ENCODE measurements at places on chromosomes 2 and 18.

GRCh38 chr2:127320586-127321275 lies 26.8 kb upstream of the ERCC3 start:
- DNase-seq = no peak

GRCh38 chr2:65075605-65076344 lies 19.6 kb downstream of the CEP68 start:
- DNase-seq = no peak

DNA sequence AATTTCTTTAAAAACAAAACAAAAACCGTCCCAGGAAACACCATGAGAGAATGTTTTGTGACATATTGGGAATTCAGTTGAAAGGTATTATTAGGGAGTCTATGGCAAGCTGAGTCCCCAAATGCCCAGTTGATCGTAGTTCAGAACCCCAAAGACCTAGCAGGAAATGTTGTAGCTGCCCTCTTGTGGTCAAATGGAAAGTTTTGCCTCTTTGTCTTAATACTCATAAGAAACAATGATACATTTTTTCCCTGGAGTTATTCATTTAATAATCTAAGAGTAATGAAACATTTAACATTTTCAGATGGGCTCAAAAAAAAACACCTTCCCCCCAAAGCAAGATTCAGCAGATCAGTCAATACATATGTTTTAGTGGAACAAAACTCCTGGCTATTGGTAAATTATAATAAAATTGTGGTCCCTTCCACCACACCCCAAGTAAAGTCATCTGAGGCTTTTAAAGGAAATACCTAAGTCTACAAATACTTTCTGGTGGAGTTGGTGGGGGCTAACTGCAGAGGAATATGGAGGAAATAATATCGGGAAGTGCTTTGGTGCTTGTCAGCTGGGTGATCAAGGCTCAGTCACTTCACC lies 37.8 kb upstream of the EFEMP1 start:
- DNase-seq = no peak

DNA sequence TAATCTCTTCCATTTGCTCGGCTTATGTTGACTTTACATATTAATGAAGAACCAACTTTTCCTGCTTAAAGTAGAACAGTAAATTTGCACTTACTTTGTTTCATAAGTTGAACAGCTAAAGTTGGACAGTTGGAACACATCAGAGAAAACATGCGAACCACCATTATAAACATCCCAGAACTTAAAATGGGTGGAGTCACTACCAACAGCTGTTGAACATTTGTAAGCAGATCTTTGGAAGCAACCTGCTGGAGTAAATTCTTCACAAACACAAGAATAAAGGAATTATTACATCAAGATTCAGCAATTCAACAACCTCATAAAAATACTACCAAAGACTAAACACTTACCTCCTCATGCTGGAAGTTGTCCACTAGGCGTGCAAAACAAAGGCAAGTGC lies 96.4 kb upstream of the DNER start:
- DNase-seq = no peak

GRCh38 chr2:16671760-16672159 lies 6.1 kb upstream of the CYRIA start:
- DNase-seq = no peak

GRCh38 chr2:235191978-235192377 lies 240.2 kb downstream of the SH3BP4 start:
- no peak for DNase-seq

DNA sequence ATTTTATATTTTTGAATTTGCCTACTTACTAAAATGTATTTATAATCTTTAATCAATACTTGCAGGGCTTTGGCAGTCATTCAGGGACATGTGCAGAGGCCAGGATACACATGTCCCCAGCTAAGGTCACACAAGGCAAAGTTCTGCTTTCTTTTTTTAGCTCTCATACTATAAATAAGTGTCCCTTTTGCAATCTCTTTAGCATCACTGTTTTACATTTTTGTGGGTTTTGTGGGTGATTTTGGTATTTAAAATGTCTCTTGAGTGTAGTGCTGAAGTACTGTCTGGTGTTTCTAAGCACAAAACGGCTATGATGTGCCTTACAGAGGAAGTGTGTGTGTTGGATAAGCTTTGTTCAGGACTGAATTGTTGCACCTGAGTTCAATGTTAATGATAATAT lies 309.0 kb upstream of the GULP1 start:
- DNase-seq = no peak

GRCh38 chr2:106839849-106840595 lies 45.9 kb downstream of the ST6GAL2 start:
- DNase-seq = no peak

DNA sequence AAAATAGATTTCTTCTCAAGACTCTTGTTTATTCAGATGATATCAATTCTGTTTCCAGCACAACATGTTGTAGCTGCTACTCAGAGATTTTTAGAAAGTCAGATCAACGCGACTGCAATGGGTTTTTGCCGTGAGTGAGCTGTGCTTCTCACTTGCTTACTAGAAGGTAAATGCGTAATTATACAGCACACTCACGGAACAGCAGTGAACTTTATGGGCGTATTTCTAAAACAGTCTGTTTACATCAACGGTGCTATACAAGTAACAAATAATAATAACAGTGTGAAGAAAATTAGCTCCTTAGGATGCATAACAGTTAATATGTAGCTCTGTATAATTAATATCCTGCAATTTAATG lies 533.6 kb downstream of the RNF144A start:
- DNase-seq = no peak

- no peak for DNase-seq
Observed at GRCh38 chr2:50402654-50402960, 629.3 kb downstream of the NRXN1 start.

- DNase-seq = no peak
Observed at GRCh38 chr2:238929242-238930081, 81.6 kb downstream of the TWIST2 start.

DNA sequence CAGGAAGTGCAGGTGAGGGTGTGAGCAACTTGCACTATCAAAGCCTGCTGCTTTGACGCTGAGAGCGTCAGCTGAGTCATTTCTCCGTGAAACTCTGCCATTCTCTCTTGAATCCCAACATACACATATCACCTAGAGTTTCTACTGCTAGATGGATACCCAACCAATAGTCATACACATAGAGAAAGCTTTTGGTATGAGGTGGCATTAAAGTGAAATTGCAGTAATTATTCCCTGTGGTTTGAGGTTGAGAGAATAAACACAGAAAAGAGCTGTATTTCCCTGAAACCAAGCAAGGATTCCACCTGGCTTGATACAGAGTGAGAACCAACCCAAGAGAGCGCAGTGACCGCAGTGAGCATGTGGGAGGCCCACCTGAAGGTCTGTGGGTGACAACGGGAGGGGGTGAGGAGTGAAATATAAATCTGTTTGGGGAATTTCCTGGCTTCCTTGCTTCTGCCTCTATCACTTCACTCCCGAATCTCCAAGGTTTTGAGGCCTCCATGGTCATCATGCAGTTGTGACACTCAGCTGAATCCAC lies 28.8 kb upstream of the TMEM18 start:
- DNase-seq = no peak

DNA sequence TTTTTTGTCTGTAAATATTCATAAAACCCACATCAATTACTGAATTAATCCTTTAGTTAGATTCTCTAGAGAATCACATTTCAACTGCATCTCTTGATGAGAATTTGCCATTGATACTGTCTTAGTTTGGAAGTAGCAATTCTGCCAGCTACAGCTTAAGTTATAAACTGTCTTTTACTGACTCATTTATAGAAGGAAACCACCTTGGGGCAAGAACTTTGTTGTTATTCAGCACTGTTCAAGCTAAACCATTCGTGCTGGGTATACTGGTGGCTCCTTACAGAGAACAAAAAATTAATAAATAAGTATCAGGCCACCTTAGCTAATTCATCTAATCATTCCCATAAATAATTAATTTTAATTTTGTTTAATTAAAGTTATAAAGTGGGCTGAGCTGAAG lies 1082.6 kb upstream of the CELF4 start:
- no peak for DNase-seq

DNA sequence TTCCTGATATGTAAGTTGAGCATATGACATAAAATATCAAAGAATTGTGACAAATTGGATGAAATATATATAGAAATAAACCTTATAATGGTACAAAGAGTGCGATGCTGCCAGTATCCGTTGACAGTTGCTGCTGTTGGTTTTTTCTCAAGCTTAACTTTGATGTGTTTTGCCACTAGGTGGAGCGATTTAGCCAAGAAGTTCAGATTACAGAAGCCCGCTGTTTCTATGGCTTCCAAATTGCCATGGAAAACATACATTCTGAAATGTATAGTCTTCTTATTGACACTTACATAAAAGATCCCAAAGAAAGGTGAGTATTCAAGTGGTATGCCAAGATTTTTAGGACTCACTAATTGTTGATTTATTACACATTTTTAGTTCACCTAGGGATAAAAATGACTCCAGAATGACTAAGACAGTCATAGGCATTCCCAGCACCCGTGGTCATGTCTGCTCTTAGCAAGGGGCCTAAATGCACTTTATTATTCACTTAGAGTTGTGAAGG lies 2.1 kb downstream of the RRM2 start:
- DNase-seq = no peak

- DNase-seq = no peak
Observed at GRCh38 chr2:176503776-176504175, 234.5 kb downstream of the MTX2 start.

DNA sequence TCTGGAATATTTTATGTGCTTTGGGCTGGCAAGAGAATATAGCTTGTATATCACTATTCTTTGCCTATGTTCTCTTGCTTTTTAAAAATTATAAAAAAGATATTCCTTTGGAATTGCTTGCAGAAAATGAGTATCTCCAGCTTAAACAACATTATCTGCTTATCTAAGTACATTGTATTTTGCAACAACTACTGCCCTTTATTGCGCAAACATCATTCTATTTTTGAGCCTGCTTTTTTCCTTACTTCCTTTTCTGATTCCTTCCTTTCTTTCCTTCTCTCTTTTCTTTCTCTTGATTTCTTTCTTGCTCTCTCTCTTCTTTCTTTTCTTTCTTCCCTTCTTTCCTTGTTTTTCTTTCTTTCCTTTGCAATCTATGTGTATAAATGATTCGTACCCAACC lies 74.0 kb downstream of the UNC80 start:
- no peak for DNase-seq

- DNase-seq = no peak
Observed at GRCh38 chr18:69177702-69178101, 223.0 kb upstream of the DOK6 start.

GRCh38 chr18:61833978-61834377 lies 58.8 kb downstream of the RNF152 start:
- DNase-seq = no peak

GRCh38 chr18:7230626-7231349 lies at the start of gene LRRC30:
Gene LRRC30 (plus strand): TSS chr18:7231089. CDS start chr18:7231139, 50 bp downstream.
- no peak for DNase-seq

DNA sequence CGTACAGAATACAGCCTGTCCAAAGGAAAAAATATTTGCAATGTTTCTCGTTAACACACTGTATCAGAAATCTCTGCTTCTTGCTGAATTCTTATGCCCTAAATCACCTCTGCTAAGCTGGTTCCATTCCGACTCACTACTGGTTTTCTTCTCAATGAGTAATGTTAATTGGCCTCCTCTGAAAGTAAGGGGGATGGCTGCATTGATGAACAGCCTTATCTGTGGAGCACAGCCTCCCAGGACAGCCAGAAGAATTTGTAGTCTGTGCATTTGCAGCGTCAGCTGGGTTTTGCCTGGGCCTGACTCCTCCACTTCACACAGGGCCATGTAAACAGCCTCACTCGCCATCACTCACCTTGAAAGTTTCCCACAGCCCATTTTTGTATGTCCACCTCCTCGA lies 127.7 kb downstream of the RNF152 start:
- DNase-seq = no peak

DNA sequence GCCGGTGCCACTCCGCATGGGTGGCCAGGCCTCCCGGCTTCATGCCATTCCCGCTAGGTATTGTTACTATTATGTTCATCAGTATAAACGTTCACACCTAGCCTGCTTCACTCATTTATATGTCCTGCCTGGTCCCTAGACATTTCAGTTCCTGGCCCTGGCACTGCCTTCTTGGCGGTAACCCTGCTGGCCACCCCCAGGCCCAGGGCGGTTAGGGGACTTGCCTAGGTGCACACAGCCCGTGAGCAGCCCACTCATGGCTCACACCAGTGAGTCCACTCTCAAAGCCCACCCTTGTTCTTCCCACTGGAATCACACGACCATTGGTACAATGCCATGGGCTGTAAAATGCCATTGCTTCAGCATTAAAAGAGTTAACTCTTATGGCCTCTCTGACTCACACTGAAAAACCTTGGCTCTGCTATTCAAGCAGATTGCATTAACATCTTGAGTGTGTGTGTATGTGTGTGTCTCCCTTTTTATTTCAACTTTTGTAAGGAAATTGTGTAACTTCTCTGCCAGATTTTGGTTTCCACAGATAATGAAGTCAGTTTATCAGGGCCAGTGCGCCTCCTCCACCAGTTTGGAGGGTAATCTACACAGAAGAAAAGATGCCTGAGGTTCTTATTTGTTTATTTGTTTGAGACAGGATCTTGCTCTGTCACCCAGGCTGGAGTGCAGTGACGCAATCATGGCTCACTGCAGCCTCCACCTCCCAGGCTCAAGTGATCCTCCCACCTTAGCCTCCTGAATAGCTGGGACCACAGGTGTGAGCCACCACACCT lies 74.2 kb downstream of the RAB31 start:
- DNase-seq = no peak

- DNase-seq = no peak
Observed at GRCh38 chr2:5042666-5043440, 649.3 kb upstream of the SOX11 start.

DNA sequence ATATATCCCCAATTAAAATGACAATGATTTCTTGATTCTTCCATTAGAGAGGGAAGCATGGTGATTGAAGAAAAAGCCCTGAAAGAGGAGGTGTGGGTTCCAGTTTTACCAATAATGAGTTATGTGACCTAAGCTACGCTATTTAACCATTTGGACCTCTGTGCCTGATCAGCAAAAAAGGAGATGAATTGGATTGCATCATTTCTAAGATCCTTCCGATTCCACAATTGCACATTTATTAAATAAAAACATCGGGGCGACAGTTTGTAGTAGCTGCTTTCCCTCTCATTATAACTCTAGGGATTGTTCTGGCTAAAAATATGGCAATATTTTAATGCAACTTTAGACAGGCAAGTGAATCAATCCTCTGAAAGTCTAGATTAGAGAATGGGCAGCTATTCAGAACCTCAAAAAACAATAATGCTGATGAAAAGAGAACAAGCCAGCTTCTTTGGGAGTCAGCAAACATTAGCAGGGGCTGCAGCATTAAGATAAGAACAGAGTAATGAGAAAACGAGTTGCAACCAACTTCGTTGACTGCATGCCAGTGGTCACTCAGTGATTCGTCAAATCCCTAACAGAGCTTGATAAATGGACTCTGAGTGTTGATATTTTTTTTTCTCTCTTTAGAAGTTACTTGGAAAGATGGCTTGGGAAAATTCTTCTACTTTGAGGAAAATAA lies 301.2 kb downstream of the AGPS start:
- DNase-seq = no peak

- DNase-seq = no peak
Observed at GRCh38 chr18:5895299-5895875, at the start of gene TMEM200C. Gene TMEM200C (minus strand): TSS chr18:5895522. CDS start chr18:5892063, 3,459 bp downstream.

- DNase-seq = no peak
Observed at GRCh38 chr2:238378230-238379095, 48.3 kb upstream of the ASB1 start.

Data from cortex of kidney (tissue), 1 donor.